Suprapubic skin (tissue), 4 donors: ENCODE measurements at places on chromosomes 1 and 21.

- DNase-seq: no peak
Observed at GRCh38 chr1:166908942-166909341, 32.9 kb upstream of the TADA1 start.

- DNase-seq: no peak
Observed at GRCh38 chr1:21901473-21901847, 35.6 kb downstream of the HSPG2 start.

- no peak for DNase-seq
Observed at GRCh38 chr1:6162773-6163172, 17.3 kb downstream of the CHD5 start.

DNA sequence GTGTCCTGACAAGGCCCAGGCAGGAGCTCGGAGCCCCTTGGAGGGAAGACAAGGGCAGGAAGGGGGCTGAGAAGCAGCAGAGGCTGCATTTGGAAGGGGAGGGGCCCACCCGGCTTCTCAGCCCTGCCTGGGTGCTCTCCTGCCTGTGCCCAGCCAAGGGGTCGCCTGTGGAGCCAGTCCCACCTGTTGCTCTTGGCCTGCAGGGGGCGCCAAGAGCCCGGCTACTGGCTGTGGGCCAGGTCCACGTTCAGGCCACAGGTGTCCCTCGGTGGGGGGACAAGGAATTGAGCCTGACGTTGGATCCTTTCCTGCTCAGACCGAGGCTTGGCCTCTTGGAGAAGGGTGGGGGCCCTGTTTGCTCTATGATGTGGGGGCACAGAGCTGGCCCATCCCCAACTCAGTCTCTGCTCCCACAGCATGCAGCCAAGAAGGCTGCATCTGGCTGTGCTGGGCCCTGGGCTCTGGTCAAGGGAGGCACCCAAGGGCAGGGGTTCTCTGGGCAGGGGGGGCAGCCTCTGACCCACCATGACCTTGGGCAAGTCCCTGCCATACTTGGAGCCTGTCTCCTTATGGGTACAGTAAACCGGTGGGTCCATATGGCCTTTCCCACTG lies 10.9 kb downstream of the WNT4 start:
- DNase-seq: no peak
